Tibial artery (tissue), 4 donors: ENCODE measurements at places on chromosomes 6 and 20.

- no peak for DNase-seq
Observed at GRCh38 chr6:152176268-152176667, 368.8 kb downstream of the ESR1 start.

DNA sequence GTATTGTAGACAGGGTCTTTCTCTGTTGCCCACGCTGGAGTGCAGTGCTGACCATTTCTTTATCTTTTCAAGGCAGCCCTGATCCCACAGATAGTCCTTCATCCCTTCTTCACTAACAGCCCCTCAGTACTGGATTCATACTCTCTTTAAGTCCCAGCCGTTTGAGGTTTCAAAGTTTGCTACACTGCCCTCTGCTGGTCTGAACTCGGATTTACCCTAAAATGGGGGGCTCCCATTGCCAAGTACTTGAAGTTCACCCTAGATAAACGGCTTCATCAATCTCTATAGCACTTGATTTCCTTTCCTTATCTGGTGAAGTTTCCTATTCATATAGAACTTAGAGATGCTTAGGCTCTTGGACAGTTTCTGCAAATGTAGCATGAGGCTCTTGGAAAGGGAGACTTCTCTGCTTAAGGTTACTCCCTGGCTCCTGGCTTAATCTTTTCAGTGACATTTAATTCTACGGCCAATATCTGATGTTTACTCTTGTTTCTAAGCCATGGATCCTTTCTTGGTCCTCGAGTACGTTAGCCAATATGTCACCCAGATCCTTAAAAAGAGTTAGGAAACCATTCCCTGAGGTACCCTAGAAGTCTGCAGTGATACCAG lies 21.4 kb upstream of the PREP start:
- DNase-seq: no peak

DNA sequence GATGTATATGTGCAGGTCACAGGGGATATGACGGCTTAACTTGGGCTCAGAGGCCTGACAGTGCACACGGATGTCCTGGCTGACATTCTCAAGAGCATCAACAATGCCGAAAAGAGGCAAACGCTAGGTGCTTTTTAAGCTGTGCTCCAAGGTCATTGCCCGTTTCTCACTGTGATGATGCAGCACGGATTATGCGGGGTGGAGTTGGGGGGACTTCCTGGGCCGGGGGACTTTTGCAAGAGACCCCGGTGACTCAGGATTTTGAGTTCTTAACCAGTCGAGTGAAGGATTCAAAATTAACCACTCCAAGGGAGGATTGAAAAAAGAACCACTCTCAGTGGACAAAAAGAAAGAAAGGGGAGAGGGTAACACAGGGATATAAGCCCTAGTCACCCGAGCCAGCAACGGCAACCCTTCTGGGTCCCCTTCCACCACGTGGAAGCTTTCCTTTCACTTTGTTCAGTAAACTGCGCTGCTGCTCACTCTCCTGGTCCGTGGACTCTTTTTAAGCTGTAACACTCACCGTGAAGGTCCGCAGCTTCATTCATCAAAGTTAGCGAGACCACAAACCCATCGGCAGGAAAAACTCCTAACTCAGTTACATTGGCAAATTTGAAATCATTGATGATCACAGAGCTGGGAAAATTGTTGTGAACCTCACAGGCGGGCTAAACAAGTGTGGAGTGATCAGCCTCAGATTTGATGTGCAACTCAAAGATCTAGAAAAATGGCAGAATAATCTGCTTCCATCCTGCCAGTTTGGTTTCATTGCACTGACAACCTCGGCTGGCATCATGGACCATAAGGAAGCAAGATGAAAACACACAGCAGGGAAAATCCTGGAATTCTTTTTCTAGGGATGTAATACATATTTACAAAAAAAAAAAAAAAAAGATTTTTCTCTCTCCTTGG lies 199.3 kb downstream of the ARID1B start:
- DNase-seq: no peak

DNA sequence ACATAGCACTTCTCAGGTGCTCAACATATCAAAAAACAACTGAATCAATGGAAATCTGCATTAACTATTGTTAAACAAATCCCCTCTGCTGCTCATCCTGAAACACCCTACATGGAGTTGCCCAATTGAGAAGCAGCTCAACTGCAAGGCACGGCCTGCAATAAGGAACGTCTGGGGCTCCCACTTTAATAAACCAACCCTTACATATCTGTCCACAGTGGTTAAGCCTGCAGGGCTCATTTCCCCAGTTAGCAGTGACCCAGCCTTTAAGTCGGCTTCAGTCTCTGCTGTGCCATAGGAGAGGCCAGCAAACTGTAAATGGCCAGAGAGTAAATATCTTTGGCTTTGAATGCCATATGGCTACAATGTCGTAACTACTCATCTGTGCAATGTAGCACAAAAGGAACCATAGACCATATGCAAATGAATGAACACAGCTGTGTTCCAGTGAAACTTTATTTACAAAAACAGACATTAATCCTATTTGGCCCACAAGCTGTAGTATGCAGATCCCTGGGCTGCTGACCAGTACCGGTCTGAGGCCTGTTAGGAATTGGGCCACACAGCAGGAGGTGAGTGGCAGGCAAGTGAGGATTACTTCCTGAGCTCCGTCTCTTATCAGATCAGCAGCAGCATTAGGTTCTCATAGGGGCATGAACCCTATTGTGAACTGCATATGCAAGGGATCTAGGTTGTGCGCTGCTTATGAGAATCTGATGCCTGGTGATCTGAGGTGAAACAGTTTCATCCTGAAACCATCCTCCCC lies 522.7 kb upstream of the CDH4 start:
- no peak for DNase-seq

DNA sequence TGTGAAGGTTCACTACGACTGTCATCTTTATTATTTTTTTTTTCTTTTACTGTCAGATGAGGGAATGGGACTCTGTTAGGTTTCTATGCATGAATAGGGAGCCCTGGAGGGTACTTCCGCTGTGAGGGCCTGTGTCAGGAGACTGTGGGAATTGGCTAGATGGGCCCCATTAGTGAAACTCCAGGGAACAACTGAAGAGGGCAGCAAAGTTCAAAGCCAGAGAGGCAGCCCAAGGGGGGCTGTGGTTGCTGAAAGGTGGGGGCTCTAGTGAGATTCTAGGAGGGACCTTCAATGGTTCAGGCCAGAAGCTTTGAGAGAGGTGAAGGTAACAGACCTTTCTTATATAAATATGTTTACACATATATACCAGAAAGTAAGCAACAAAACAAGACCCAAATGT lies 13.2 kb upstream of the EPB41L1 start:
- no peak for DNase-seq

- DNase-seq: no peak
Observed at GRCh38 chr6:13848522-13849150, 34.3 kb upstream of the MCUR1 start.

DNA sequence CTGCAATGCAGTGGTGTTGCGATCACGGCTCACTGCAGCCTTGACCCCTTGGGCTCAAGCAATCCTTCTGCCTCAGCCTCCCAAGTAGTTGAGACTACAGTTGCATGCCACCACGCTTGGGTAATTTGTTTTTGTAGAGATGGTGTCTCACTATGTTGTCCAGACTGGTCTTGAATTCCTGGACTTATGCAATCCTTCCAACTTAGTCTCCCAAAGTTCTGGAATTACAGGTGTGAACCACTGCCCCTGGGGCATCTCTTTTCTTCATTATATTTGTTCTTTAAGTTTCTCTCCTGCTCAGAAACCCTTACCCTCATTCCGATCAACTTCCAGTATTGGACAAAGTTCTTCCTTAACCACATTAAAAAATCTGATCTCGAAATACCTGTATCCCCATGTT lies 44.7 kb upstream of the DEK start:
- no peak for DNase-seq

DNA sequence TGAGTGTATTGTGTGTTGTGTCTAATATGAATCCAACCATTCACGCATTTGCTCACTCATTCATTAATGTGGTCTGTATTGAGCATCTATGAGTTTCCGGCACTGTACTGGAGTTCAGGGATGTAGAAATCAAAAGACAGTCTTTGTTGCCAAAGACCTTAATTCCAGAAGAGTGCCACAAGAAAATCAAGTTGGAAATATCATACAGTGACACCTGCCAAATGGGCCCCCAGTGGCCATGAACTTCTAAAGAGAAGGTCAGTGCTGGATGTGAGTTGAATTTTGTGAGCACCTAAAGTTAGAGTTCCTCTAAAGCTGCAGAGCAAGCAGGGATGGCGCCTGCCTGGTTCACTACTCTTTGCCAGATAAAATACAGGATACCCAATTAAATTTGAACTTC lies 175.9 kb downstream of the DOK5 start:
- no peak for DNase-seq

- DNase-seq: no peak
Observed at GRCh38 chr20:62590309-62591121, 51.8 kb upstream of the SLCO4A1 start.

- DNase-seq: peak; percentile 71
Observed at GRCh38 chr6:138572167-138572875, 73.0 kb upstream of the NHSL1 start.
